ENCODE measurements at places on chromosomes 2 and 18.

- no peak for DNase-seq
These were observed 1173.1 kb upstream of the ZEB2 start for GRCh38 chr2:145692971-145693478.

DNA sequence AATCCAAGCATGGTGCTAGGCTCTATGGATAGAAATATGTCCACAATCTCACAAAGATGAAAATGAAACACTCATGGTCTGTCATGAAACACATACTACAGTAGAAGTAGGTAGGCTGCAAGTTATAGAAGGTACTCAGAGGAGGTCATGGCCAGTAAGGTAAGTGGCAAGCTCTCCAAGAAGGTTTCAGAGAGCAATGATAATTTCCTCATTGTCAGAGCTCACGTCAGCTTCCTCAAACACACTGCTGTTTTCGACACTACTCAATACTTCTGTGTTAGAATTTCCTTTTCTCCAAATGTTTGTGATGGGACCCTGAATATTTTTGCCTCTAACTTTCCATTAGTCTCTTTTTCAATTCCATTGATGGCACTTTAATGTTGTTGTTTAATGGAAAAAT, 25.5 kb downstream of the CCDC141 start:
- DNase-seq: no peak

GRCh38 chr2:196601430-196602306, 37.8 kb upstream of the CCDC150 start:
- DNase-seq: no peak

DNA sequence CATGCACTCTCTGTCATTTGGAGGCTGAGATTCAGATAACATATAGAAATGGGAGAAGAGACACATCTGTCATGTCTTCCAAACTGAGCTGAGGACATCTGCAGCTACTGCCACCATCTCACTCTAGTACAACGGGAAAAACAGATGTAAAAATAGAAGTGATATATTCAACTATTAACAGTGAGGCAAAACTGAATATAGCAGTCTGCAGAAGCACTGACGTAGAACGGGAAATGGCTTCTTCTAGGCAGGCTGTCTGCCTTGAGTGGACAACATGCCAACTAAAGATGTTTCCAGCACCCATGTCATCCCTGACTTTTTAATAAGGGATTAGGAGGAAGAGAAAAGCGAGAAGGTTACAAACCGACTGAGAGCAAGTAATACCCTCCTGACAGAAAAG, 51.6 kb downstream of the MRPL33 start:
- no peak for DNase-seq

DNA sequence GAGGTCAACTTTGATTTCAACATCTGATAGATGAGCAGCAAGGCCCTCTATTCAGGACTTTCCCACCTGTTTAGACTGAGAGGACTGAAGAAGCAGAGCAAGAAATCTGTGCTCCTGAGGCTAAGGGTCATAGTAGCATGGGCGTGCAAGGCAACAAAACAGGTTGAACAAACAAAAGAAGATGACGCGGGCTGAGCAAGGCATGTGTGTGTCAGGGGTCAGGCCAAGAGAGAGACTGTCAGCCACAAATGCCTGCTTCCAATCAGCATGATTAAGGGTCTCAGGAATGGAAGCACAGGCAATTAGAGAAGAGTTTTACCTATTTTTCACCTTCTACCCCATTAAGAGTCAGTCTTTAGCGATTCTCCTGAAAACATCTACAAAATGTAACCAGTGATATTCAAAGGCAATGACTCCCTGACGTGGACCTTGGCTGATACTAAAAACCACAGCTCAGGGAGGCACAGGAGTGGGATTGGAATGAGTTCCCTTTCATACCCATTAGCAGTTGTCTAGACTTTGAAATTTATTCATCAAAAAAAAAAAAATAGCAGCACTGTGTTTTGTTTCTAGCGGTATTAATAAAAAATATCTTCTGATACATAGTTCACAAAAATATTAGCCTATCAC, 81.9 kb downstream of the DYNAP start:
- no peak for DNase-seq

- no peak for DNase-seq
These were observed 114.2 kb upstream of the ID2 start for GRCh38 chr2:8567469-8568260.

DNA sequence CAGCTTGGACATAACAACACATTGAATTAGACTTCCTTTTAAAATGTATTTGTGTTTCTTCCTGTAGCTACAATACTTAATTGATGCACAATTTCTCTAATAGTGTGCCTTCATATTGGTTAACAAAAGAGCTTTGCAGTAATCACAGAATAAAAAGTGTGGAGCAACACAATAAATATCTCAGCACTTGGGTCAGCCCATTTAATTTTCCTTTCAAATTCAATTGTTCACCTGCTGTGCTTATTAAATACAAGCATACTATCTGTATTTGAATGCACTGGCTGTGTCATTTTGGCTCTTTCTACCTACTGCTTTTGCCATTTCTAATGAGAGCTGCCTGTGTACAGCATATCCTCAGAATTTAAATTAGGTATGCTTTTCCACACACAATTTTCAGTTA, 1641.3 kb upstream of the SLC39A10 start:
- DNase-seq: no peak

GRCh38 chr2:187438455-187438854, 9.6 kb downstream of the CALCRL start:
- no peak for DNase-seq

GRCh38 chr2:25374411-25374810, 32.7 kb upstream of the DNMT3A start:
- no peak for DNase-seq

GRCh38 chr2:199848389-199849130, 2.4 kb downstream of the FTCDNL1 start:
- DNase-seq: no peak

Data from hippocampal formation (tissue), 2 donors.